ENCODE measurements at places on chromosomes 2 and 18. TPM values are rescaled to one million over a fixed set of nuclear protein-coding genes. Genes with fewer than 3 reads are reported as not detected.
A peak's percentile ranks its signal among the peaks of the same experiment; 100 is the strongest.

DNA sequence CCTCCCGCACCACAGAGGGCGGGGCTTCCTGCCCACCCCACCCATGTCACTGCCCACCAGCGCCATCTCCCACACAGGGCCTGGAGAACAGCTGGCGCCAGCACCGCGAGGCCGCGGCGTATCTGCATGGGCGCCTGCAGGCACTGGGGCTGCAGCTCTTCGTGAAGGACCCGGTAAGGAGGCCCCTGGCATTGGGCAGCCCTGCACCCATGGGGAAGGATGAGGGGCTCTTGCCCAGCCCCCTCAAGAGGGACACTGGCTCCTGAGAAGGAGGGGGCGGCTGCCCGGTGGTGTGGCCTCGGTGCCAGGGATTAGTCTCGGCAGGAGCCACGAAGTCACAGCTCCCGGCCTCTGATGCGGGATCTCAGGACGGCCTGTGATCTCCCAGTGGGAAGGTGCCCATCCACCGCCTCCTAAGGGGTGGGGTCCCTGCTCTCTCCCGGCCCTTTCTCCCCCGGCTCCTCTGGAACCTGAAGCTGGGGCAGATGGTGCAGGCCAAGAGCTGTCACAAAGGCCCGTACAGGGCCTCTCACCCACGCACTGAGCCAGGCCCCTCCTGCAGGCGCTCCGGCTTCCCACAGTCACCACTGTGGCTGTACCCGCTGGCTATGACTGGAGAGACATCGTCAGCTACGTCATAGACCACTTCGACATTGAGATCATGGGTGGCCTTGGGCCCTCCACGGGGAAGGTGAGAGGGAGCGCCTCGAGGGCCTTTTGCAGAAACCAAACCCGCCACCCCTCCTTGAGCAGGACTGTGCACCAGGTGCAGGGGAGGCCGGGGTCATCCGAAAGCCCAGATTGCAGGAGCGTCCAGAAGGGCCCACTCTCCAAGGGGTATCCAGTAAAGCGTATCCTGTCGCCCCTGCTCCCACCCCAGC is 9.1 kb downstream of the AGXT start:
- DNase-seq = no peak

DNA sequence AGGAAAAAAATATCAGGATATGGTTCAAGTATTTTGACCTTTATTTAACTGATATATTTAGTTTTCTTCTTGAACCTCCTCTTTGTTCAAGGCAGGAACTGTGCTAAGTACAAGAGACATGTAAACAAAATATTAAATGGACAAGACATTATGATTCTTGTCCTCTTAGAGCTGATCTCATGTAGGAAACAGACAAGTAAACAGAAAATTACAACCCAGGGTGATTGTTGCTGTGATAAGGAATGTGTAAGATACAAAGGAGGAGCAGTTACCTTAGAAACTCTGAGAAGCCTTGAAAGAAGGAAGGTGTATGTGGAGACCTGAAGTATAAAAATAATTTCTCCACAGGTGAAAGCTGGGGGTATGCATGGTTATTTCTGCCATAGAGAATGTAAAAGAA is 12.9 kb downstream of the RBM45 start:
- DNase-seq = no peak

- DNase-seq = no peak
These were observed 51.5 kb downstream of the SMIM21 start for GRCh38 chr18:75376004-75376403.

Gene SAG
- not detected for total RNA-seq

GRCh38 chr18:50240080-50240563 is 26.2 kb downstream of the CFAP53 start:
- no peak for DNase-seq

Gene EFR3B
- under 0.01 TPM for total RNA-seq

DNA sequence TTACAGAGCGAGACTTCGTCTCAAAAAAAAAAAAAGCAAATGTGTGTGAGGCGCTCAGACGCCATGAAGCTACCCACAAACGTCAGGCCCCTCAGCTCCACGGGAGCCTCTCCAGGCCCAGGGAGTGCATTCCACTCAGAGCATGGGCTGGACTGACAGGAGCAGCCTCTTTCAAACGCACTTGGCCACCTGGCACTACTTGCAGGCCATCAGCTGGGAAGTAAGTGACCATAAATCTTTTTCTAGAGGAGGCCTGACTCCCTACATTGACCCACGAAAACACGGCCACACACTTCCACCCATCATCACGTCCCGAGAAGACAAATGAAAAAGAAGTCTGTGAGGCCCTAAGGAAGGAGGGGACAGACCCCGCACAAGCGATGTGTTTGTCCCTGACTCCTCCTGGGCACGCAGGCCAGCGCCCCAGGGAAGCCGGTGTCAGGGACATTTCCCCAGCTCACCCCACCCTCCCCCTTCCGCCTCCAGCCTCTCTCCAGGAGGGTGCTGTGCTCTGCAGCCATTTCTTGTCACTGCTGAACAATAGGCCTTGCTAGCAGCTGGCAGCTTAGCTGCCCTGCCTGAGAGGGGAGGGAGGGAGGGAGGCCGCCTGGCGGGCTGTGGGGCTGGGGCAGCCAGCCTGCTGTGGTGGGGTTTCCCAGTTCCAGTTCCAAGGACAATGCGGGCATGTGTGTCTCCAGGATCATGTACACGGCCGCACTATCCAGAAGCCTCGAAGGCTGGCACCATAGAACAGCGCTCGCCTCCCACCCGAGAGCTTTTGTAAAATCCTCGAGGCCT is 26.6 kb downstream of the SERTAD2 start:
- no peak for DNase-seq

DNA sequence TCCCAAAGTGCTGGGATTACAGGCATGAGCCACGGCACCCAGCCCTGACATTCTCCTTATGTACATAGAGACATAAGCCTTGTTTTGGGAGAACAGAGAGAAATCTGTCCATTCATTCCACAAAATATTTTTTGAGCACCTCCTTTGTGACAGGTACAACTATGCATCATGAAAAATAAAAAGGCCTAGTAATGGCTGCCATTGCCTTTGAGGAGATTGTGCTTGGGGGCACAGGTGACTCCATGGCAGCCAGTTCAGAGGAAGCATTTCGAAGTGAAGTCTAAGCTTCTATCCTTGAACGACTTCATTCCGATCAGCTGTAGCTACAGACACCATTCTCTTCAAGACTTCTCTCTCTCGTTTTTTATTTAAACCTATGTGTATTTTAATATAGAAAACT is 10.5 kb upstream of the MYCN start:
- no peak for DNase-seq

Gene PFN4
- total RNA-seq = 0.64 TPM

DNA sequence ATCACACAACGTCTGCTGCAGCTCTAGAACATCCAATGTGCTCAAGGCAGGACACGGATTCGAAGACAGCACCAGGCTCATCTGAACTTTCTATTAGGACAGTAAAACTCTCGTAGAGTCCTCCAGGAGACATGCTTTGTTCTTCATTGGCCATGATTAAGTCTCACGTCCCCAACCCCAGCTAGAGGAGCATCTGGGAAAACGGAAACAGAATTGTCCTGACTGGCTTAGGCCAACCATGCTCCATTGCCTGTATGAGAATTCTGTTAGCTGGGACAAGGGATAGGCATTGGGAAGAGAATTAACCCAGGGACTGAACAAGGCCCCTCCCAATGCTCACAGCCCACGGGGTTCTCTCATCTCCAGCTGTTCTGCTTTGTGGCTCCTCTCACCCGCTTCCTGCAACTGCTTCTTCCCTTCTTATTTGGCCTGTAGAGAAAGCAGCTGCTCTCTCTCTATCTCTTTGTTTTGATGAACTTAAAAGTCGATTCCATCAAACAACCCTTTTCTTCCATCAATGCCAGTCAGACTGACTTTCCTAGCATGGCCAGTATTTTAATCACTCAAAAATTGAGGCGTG is 75.6 kb downstream of the C1QL2 start:
- DNase-seq = no peak

DNA sequence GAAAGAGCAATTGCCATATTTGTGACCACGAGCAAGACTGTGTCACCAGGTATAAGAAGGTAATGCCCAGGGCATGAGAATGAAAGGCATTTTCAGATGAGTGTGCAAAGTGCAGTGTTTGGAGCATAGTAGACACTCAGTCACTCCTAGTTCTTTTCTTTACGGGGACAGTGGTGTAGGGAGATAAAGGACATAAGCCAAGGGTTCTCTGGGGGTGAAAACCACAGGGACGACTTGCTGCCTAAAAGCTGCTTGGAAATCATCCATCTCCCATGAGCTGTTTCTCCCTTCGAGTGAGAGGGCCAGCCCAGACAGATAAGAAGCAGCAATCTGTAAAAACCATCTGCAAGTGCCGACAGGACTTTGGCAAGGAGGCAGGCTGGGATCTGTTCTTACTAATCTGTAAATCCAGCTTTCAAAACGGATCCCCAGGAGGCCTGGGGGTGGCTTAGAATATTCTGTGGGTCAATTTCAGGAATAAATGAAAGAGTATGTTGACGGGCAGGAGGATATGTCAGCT is 221.6 kb downstream of the LPIN1 start:
- peak; percentile 86 for DNase-seq

- DNase-seq = peak; percentile 30
These were observed 73.9 kb downstream of the SLC39A10 start for GRCh38 chr2:195730912-195731311.

Gene DNAJB2
- 29.6 TPM for total RNA-seq

DNA sequence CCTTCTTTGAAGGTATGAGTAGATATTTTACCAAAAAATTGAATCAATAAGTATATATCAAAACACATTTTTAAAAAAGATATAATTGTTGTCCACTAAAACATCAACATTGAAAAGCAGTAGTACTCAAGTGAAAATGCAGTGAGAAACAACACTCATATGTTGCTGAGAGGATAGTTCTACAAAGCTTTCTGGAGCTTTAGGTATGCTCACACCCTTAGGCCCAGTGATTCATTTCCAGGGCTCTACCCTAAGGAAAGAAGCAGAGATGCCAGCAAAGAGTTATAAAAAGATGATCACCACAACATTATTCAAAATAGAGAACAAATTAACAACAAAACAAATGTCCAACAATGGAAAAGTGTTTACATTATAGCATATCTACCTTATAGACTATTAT is 197.3 kb upstream of the CCDC150 start:
- DNase-seq = peak; percentile 4

GRCh38 chr2:70118798-70119454 is 31.6 kb downstream of the PCBP1 start:
- no peak for DNase-seq

DNA sequence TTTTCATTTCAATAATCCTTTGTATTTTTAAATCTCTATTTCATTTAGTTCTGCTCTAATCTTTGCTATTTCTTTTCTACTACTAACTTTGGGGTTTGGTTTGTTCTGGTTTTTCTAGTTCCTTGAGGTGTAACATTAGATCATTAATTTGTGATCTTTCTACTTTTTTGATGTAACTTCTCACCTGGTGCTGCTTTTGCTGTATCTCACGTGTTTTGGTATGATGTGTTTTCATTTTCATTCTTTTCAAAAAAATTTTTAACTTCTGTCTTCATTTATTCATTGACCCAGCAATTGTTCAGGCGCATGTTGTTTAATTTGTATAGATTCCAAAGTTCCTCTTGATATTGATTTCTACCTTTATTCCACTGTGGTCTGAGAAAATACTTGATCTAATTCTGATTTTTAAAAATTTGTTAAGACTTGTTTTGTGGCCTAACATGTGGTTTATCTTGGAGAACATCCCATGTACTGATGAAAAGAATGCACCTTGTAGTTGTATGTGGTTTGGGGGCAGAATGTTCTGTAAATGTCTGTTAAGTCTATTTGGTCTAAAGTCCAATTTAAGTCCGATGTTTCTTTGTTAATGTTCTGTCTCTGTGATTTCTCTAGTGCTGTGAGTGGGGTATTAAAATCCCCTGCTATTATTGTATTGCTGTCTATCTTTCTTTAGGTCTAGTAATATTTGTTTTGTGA is 17.3 kb upstream of the MALT1 start:
- DNase-seq = no peak

DNA sequence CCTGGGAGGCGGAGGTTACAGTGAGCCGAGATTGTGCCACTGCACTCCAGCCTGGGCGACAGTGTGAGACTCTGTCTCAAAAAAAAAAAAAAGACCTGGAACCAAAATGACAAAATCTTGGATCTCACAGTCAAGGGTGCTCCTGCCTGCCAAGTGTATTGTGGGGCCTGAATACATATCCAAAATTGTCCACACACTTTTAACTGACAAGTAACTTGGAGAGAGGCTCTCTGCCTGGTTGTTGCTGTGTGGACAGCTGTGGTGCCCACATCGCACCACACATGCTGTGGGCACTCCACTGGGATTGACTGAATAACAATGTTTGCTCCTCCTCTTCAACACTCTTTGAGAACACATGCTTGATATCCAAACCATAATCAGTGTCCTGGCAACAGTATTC is 117.6 kb upstream of the REV1 start:
- no peak for DNase-seq

Gene SLC11A1
- total RNA-seq = 0.43 TPM

Data from fibroblast of villous mesenchyme (primary cell).